Stimulated activated CD4-positive, alpha-beta T cell treated with anti-CD3 and anti-CD28 coated beads, TNF-alpha, amount 100 ng/mL, for 24 hours (primary cell): ENCODE measurements at places on chromosomes 5 and 9.

GRCh38 chr9:131610231-131610761, 65.0 kb downstream of the PRRT1B start:
- DNase-seq = no peak

DNA sequence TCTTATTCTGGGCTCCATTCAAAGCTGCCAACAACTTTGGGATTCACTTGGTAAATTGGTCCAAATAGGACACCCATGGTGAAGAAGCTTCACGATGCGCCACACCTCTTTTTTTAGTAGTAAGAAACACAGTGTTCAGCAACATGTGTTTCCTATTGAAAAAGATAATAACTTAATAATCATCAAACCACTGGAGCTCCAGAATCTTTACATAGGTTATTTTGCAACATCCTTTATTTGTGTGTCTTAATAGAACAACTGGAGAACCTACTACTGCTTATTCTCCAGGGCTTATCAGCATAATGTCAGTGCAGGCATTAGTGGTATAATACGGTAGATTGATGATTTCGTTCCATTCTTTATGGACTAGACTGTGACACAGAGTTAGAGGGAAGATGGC, 63.3 kb upstream of the DAPK1 start:
- DNase-seq = no peak

DNA sequence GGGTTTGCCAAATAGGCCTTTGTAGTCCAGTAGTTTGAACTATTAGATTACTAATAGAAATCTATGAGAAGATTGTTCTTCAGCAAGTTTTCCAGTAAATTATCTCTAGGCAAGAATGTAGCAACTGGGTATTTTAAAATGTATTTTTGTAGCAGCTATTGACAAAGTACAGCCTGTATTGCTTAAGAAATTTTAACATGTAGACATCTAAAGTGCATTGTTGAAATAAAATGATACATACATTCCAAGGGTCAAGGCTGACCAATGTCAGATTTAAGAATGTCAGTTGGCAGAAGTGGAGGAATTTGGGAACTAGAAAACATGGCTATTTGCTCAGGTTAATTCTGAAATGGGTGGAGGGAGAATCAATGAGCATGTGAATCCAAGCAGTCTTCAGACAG, 57.5 kb upstream of the ZSWIM6 start:
- DNase-seq = no peak

- DNase-seq = no peak
Observed at GRCh38 chr9:128149951-128150593, 819 bp downstream of the LCN2 start.

- no peak for DNase-seq
Observed at GRCh38 chr5:180575571-180575970, 15.7 kb downstream of the SCGB3A1 start.

DNA sequence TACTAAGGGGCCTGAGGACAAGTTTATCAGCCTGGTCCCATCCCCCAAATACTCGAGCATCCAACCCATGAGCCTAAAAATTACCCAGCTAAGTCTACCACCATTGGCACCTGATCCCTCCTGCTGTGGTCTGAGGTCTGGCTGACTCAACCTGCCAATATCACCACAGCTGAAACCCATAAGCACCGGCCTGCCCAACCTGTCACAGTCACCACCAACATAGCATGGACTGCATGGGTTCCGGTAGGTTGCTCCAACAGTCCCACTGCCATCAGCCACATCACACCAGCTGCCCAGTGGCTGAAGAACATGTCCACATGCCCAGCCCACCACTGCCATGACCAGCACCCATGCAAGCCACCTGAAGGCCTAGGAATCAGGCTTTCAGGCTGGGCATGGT, 495.0 kb downstream of the PRELID2 start:
- no peak for DNase-seq

DNA sequence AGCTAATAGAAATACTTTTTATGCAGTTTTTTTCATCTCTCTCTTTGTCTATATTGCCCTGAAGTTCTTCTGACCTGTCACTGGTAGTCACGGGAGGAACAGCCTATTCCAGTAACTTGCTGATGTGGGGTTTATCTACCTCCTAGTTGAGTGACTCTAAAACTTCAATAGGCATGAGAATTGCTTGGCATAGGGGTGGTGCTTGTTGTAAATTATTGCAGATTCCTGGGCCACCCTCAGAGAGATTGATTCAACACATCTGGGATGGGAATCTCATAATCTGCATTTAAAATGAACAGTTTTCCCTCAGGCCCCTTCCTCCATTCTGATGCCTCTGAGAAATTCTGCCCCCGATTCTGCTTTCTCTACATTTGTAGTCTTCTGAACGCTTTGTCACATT, 184.4 kb downstream of the ARHGEF28 start:
- DNase-seq = no peak

- no peak for DNase-seq
Observed at GRCh38 chr5:113389116-113389515, 45.7 kb downstream of the TSSK1B start.

- DNase-seq = no peak
Observed at GRCh38 chr5:148684528-148684927, 30.2 kb upstream of the HTR4 start.

DNA sequence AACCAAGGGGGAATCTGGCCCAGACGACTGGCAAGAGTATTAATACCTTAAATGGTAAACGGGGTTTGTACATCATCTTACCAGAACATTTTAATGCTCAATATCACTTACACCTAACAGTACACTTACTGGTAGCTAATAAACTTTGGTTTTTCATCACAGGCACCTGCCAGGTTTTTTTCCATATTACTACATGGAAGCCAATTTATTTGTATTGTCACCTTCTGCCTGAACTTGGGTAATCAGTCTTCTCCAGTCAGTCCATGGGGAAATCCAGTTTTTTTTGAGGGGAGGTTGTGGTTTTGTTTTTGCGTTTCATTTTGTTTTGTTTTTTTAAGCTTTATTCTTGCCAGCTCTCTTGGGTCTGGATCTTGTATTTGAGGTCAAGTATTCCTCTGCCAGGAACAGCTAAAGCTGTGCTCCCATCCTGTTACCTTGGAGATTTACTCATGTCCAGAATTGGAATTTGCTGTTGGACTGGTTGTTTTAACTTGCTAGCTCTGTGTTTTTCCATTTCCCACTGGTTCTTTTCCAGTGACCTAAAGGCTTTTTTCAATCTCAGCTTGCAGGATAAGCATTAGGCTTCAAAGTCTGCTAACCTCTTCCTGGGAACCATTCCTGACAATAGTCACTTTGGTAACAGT, 11.1 kb upstream of the NADK2 start:
- DNase-seq = no peak

DNA sequence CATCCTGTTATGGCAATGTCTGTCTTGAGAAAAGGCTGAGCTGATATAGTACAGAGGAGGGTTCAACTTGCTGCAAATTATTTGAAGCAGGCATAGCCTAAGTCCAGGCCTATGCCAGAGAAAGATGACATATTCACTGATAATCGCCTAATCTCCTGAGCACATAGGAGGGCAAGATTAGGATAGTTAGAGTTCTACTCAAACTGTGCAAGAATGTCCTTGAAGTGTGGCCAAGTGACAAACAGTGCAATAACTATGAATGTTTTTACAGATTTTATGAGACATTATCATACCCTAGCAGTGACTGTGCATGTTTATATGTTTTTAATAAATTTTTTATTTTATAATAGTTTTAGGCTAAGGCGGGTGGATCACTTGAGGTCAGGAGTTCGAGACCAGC, 96.2 kb downstream of the TSSK1B start:
- DNase-seq = no peak

DNA sequence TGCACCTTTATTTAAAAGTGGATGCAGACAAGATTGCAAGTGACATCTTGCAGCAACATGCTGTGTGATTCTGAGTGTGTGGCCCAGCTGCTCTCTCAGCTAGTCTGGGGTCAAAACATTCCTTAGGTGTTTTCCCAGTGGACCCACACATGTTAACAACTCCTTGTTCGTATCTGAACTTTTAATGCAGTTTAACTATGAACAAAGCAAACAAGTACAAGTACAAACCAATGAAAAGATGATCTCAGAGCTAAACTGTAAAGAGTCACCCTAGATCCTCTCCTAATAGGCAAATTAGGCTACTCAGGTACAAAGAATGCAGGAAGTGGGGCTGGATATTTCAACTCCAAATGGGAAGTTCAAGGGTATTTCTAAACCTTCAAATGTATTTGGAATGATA, 108.4 kb downstream of the ENTREP1 start:
- no peak for DNase-seq
